ENCODE measurements at places on chromosomes 5 and 9.
A peak's percentile ranks its signal among the peaks of the same experiment; 100 is the strongest.

GRCh38 chr9:108662091-108662875 is 193.5 kb downstream of the ACTL7B start:
- no peak for DNase-seq

DNA sequence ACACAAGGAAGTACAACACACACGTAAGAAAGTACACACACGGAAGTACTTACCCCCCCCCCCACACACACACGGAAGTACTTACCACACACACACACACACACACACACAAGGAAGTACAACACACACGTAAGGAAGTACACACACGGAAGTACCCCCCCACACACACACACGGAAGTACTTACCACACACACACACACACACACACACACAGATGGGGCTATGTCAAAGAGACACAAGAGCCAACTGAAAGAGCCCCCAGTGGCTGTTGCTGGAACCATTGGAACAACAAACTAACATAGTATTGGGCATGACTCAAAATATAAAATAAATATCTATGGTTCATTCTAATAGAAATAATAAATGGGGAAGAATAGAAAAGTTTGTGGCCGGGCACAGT is 4.9 kb upstream of the MAPK9 start:
- no peak for DNase-seq

- DNase-seq = no peak
Measured at GRCh38 chr9:114588210-114588609, 641 bp downstream of the ATP6V1G1 start.

DNA sequence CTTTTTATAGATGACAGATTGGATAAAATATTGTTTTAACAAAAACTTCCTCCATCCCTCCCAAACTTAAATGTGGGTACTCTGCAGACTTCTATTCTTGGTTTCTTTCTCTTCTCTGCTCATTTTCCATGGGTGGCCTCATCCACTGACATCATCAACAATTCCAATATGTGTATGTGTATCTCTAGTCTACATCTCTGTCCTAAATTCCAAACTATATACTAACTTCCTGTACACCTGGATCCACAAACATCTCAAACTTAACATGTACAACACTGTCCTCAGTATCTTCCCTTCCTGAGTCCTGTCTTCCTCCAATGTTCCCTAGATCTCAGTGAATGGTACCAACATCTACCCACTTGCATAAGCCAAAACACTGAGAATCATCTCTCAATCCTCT is 28.5 kb upstream of the CDK5RAP2 start:
- no peak for DNase-seq

GRCh38 chr9:981491-981898 is 5.0 kb downstream of the DMRT3 start:
- no peak for DNase-seq

DNA sequence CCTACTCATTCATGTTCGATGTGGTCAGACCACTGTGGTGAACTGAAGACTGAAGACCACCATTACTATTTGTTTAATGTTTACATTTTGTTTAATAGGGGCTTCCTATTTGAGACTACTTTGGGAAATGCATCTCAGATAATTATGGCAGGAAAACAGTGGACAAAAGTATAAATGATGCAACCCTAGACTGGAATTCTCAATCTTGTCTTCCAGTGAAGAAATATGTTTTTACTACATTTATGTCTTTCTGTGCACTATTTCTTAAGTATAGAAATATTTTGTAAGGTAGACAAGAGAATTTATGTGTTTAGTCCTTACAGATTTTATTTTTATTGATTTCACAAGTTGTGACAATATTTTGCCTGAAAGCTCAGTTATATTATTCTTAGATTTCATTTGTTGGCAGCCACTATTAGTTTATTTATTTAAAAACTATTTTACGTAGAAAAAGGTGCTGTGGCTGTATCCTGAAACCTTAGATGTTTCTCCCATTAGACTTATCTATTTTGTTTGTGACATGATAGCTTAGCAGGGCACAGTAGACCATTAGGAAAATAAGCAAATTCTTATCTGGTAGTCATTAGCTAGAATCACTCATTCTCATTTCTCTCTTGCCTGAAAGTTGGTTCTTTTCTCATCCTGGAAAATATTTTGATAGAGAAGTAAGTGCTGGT is 39.4 kb upstream of the MRPS30 start:
- no peak for DNase-seq

- no peak for DNase-seq
Measured at GRCh38 chr5:464446-464842, 21.5 kb downstream of the EXOC3 start.

GRCh38 chr9:120610975-120611689 is 31.2 kb upstream of the CDK5RAP2 start:
- DNase-seq = no peak

DNA sequence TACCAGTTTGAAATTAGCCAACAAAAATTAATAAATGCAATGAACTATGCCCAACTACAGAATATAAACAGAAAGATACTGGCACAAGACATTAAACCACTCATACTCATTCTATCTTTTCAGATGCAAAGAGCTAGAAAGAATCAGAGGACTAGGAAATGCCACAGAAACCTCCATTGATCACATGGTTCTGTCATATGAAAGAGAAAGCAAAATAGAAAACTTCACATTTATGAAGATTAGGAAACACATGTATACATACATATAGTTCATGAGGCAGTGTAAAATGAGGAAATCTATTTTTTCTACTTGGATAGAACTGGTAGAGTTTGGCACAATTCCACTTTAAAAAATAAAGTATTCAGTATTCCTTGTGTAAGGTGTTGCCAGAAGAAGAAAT is 275.1 kb upstream of the PTGER4 start:
- DNase-seq = no peak

GRCh38 chr5:14672484-14673394 is 8.2 kb downstream of the OTULIN start:
- peak; percentile 78 for DNase-seq

GRCh38 chr5:78720997-78721396 is 72.4 kb upstream of the LHFPL2 start:
- DNase-seq = no peak

GRCh38 chr5:14595891-14596290 is 14.3 kb downstream of the OTULINL start:
- no peak for DNase-seq

Measured in G401 (cell line).